ENCODE measurements at places on chromosomes 7 and 10.

DNA sequence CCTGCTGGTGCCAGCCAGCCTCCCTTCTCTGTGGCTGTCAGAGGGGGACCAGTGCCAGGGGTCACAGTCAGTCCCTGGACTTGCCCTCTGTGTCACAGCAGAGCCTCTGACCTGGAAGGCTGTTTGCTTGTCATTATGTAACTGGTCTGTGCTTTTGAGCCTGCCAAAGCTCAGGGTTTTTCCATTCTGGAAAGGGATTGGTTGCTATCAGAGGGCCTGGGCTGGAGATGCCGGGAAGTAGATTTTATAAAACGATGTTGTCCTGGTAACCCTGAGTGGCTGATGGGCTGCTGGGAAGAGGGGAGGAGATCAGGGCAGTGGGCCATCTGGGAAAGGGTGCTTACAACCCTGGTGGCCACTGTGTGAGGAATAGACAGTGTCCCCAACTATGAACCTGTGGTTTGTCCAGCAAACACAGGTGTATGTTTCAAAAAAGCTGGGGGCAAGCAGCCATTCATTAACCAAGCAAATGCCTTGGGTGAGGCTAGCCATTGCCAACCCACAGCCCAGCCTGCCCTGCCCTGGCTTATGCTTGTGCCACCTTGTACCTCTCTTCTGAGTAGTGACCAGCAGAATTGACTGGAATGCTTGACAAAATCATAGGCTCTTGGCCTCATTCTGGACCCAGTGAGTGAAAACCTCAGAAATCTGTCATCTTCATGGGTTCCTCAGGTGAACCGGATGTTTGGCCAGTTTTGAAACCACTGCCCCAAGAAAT lies 21.6 kb downstream of the SFTPD start:
- no peak for DNase-seq

- DNase-seq = no peak
These were observed 58.7 kb downstream of the ARHGAP21 start for GRCh38 chr10:24664991-24665390.

DNA sequence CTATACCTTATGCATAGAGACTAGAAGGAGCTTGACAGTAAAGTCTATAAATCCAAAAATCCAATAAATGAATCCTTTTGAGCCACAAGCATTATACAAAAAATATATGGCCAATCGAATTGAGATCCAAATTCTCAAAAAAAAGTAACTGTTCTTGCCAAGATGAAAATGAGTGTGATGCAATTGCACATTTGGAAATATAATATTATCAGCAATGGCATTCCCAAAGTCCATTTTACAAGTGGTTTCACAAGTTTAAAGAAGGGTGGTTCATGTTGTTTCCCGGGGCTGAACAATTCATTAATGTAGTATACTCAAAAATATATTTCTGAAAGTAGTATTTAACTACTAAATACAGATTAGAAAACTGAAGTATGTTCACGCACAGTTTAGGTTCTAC lies 7.3 kb downstream of the RP9 start:
- no peak for DNase-seq

DNA sequence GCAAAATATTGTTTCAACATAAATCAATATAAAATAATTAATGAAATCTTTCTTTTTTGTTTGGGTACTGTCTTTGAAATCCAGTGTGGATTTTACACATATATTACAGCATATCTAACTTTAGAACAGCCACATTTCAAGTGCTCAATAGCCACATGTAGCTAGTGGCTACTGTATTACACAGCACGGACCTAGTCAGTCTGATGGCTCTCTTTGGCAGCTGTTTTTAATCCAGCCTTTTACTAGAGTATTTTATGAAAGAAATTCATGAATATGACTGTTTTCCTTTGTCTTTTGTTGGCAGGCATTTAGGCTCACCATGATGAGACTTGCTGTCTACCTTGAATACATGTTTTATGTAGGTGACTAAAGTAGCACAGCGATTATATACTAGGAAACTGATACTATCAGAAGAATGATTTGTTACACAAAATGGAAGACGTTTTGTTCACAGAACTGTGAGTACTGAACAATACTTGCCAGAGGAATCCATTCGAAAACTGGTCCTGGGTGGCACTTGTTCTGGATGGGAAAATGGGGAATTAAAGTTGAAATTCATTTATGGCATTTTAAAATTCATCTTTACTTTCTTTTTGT lies 386.7 kb downstream of the PHTF2 start:
- DNase-seq = no peak

GRCh38 chr7:25259487-25260243 lies 31.4 kb upstream of the NPVF start:
- peak; percentile 88 for DNase-seq

DNA sequence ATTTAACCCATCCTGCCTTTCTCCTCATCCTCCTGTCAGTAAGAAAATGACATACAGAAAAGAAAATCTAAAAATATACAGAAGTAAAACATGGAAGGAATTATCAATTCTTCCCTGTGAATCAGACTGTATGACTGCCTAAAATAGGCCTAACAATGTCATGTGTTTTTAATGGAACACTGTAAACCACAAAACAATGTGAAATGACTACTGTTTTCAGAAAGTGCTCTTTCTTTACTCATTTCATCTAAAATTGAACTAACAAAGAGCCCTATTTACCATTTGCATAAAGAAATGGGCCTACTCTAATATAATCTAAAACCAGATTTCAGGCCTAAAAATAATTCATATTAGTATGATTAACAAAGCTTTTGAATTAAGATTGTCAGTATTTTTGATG lies 35.7 kb downstream of the SEMA3E start:
- DNase-seq = no peak

GRCh38 chr7:13106513-13106912 lies 419.1 kb downstream of the ARL4A start:
- DNase-seq = no peak

- no peak for DNase-seq
These were observed 14.4 kb upstream of the GJC3 start for GRCh38 chr7:99943641-99944496.
